CD4-positive, alpha-beta T cell treated with Interferon alpha-2 for 1 hour (primary cell): ENCODE measurements at places on chromosomes 3 and 15.

DNA sequence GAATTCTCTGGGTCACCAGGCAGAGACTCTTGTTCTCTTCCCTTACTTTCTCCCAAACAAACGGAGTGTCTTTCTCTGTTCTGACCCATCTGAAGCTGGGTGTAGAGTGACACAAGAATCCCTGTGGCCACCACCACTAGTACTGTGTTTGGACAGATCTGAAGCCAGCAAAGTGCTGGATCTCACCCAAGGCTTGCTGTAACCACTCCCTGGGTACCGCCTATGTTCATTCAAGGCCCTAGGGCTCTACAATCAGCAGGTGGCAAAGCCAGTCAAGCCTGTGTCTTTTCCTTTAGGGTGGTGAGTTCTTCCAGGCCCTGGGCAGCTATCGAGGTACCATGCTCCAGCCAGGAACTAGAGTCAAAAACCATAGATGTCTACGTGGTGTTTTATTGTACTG lies 149.2 kb upstream of the CTNNB1 start:
- no peak for DNase-seq

DNA sequence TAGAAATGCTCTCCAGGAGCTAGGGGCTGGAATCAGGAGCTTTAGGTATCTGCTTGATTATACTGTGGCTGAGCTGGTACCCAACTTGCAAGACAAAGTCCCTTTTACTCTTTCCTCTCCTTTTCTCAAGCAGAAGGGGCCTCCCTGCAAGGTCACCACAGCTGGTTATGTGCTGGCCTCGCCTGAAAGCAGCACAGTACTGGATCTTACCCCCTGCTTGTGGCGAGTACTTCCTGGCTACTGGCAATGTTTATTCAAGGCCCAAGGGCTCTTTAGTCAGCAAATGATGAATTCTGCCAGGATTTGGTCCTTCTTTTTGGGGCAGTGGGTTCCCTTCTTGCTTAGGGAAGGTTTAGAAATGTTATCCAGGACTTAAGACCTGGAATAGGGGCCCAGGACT lies 234.6 kb downstream of the RAP2B start:
- DNase-seq, result no peak

GRCh38 chr15:98878862-98879261 lies 128.7 kb downstream of the PGPEP1L start:
- DNase-seq, result no peak

- DNase-seq, result no peak
Measured at GRCh38 chr3:15091575-15091974, 7.4 kb downstream of the RBSN start.

DNA sequence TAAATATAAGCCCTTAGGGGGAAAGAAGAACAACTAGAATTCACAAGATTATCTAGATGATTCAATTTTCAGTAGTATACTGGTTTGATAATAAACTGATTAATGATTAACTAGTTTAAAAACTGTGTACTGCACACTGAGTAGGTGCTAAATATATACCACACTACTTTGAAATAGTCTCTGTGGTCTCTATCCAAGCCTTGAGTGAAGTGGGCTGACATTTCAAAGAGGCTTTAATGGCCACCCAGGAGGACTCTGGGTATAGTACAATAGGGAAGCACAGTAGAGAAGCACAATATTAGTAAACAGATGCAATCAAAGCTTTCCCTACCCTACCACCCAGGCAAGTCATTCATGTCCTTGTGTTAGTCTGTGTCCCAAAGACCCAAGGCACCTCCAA lies 46.7 kb downstream of the FILIP1L start:
- no peak for DNase-seq

- DNase-seq, result no peak
Measured at GRCh38 chr15:100836501-100836900, 43.1 kb upstream of the ALDH1A3 start.

DNA sequence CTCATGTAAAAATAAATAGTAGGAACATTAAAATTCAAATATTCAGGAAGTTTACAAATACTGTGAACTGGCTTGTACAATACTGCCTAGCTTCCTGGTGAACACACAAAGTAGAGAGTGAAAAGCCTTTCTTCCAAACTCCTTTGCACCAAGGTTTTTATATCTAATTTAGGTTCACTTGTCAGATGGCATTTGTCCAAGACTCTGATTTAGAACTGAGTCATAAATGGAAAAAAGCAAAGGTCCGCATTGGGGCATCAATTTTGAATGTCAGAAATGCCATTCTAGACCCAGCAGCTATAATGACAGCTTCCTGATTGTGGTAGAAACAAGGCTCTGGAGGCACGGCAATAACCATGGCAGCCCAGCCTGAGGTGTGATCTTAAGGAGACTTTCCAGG lies 160.7 kb downstream of the PDE8A start:
- no peak for DNase-seq
